ENCODE measurements at places on chromosomes 11 and 22.

- DNase-seq: no peak
Measured at GRCh38 chr22:47196166-47196849, 433.9 kb downstream of the TBC1D22A start.

GRCh38 chr11:133621611-133622010 lies 89.3 kb upstream of the OPCML start:
- no peak for DNase-seq

DNA sequence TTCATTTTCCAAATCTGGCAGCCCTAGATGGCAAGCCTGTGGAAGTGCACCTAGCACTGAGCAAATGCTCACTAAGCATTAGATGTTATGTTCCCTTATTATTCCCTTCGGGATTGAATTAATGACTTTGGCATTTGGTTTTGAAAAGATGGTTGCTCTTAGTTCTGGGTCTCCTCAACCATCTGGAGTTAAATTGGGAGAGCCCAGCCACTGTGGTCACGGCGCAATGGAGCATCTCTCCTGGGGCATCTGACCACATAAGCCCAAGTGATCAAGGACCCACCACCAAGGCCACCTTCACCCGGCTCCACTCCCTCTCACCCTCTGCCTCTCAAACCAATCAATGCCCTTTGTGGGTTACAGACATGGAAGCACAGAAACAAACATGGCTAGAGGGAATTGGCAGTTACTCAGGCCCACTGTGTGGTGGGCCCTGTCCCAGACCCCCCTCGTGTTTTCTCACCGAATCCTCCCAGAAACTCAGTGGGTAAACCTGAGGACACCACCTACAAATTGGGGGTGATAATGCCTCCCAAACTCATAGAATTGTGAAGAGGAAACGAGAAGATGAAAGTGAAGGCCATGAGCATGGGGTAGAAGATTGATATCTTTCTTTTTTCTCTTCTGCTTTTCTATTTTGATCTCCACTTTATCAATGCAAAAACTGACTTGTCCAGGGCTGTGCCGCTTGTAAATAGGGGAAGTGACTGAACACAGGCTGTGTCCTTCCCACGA lies 52.2 kb downstream of the IRAG1 start:
- DNase-seq: no peak

GRCh38 chr22:32328306-32329201 lies 29.1 kb upstream of the RFPL3 start:
- DNase-seq: no peak

- DNase-seq: no peak
Measured at GRCh38 chr11:118623269-118623655, 15.8 kb downstream of the PHLDB1 start.

DNA sequence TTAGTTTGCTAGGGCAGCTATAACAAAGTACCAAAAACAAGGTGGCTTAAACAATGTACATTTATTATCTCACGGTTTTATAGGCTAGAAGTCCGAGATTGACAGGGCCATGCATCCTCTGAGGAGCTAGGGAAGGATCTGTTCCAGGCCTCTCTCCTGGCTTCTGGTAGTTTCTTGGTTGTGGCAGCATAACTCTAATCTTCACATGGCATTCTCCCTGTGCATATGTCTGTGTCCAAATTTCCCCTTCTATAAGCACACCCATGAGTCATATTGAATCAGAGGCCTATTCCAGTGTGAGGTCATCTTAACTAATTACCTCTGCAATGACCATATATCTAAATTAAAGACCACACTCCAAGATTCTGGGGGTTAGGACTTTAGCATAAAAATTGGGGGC lies 31.3 kb upstream of the MMP13 start:
- DNase-seq: no peak

DNA sequence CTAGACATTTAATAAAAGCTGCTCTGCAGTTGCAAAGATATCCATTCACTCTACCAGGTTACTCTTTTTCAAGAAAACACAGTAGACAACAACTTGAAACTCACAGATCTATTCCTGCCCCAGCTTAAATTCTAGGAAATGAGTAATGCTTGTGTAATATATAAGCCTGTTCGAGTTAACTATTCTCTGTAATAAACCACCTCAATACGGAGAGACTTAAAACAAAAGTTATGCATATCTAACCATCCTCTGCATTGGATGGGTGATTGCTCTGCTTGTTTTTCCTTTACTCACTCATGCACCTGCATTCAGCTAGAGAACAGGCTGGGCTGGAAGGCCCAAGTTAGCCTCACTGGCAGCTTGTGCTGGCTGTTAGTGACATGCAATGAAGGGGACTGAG lies 13.3 kb downstream of the LRRC4C start:
- no peak for DNase-seq

DNA sequence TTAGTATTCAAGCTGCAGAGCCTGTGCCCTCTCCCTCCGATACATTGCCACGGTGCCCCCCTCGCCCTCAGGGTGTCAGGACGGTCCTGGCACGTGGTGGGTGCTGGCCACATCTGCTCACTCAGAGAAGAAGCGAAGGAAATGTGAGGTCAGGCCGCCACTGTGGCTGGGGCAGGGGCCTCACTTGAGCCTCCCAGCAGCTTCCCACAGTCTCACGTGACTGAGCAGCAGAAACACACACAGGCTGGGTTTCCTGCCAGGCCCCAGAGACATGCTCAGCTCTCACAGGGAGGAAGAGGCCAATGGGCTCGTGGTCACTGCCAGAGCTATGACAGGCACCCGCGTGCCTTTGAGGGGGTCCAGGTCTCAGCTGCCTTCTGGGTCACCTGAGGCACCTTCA lies 37.9 kb upstream of the PRR5 start:
- DNase-seq: peak; percentile 44

DNA sequence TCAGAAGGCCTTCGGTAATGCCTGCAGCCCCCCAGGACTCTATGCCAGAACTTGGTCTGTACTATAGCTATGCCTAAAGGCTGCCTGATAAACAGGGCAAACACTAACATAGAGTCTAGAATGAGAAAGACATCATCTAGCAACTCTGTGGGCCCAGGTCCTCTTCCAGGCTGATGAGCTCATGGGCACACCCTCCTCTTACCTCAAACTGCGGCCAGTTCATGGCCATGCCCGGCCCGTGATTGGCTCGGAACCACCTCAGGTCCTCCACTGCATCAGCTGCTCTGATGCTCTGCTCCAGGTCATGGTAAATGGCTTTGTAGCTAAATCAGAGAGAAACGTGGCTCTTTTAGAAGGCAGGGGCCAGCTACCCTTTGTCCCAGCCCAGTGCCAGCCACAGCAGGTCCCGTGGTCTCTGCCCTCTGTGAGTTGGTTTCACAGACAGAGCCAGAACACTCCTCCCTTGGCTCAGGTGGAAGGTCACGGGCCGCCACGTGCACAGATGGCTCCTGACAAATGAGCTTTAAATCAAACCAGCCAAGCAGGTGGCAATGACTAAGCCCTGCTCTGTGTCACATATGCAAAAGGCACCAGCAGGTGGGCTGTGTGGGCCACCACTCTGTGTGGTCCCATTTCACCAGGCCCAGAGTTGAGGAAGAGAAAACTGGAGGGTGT lies 25.0 kb upstream of the ARFGAP3 start:
- no peak for DNase-seq

DNA sequence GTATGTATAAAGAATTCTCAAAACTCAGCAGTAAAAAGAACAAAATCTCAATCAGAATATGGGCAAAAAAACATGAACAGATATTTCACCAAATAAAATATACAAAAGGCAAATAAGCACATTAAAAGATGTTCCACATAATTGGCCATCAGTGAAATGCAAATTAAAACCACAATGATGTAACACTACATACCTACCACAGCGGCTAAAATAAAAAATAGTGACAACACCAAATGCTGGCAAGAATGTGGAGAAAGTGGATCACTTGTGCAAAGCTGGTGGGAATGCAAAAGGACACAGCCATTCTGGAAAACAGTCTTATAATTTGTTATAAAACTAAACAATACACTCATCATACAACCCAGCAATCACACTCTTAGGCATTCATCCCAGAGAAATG lies 38.3 kb upstream of the ACER3 start:
- no peak for DNase-seq

GRCh38 chr11:90222459-90223247 lies at the start of gene CHORDC1:
CHORDC1 (minus strand) TSS chr11:90223049; CDS start chr11:90222954, 95 bp downstream.
- DNase-seq: peak; percentile 90

GRCh38 chr22:40443732-40444131 lies 73.3 kb downstream of the SGSM3 start:
- no peak for DNase-seq

GRCh38 chr11:66242095-66242765 lies 26.2 kb upstream of the RAB1B start:
- no peak for DNase-seq

DNA sequence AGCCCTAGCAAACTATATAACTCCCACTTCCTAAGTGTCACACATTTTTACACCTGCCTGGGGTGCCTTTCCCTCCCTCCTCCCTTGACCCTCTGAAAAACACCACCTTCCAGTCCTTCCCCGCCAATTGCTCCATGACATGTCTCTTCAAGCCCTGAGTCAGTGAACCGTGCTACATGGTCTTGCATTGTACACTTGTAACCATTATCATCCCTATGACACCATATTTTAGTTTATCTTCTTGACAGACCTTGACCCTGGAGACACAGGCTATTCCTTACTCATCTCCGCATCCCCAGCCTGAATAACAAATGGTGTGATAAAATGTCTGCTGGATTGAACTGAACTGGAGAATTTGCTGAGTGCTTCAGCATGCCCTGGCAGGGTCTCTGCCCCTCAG lies 36.9 kb downstream of the TNKS1BP1 start:
- no peak for DNase-seq

- DNase-seq: no peak
Measured at GRCh38 chr22:21989049-21989448, 6.5 kb upstream of the TOP3B start.

DNA sequence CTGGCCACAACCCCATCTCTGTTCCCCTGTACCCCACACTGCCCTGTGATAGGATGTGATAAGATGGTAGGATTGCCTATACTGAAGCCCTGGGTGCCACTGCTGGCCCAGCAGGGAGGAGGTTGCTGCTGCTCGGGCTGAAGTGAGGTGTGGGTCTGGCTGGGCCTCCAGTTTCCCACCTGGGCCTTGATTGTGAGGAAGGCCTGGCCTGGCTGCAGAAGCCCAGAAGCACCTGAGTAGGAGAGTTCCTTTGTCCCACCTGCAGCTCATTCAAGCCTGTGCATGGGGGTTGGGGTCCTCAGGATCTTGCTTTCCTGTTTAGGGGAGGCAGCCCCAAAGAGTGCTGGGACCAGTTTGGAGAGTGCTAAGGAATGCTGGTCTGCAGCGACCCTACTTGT lies 3.3 kb downstream of the ST3GAL4 start:
- no peak for DNase-seq

- DNase-seq: no peak
Measured at GRCh38 chr22:35021161-35021560, 44.8 kb upstream of the ISX start.

Measured in activated effector memory CD4-positive, alpha-beta T cell treated with Interleukin-2 at 50 U/mL for 16 hours (primary cell).